ENCODE measurements at places on chromosomes 11 and 22.

DNA sequence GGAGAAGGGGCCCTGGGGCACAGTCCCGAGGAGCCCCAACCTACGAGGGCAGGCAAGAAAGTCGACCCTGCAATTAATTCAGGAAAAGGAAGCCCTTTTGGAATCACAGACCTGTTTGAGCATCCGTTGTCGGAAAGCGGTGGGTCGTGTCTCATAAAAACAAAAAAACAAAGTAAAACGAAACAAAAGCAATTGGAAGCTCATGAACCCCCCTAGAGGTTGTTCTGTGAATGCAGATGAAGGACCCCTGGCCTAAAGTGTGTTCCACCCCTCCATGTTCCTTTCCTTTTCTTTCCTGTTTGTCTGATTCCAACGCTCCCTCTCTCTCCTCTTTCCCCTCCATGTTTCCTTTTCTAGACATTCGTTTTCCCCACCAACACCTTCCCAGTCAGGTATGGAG is 203.7 kb downstream of the GRIK4 start:
- no peak for DNase-seq

GRCh38 chr11:129155745-129156144 is 36.4 kb downstream of the ARHGAP32 start:
- no peak for DNase-seq

- DNase-seq: no peak
These were observed 706.8 kb downstream of the KCNA4 start for GRCh38 chr11:29309992-29310391.

GRCh38 chr11:86416494-86416893 is 41.8 kb downstream of the CCDC81 start:
- DNase-seq: no peak

GRCh38 chr22:46514592-46515207 is 22.7 kb downstream of the CELSR1 start:
- no peak for DNase-seq

DNA sequence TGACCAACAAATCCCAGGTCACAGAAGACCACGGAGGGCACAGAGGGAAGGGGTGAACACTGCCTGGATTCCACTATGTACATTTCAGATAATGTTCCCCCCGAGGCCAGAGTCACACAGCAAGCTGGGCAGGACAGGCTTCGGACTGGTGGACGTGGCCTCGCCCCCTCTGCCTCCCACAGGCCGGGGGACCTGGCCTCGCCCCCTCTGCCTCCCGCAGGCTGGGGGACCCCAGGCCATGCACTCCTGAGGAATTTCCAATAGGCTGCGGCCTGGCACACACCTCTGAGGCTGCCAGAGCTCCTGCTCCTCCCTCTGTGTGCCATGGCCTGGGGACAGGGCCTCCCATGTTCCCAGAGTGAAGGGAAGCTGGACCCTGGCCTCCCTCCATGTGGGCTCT is 1352.8 kb downstream of the BRD1 start:
- no peak for DNase-seq

- DNase-seq: no peak
These were observed 13.3 kb downstream of the RTN3 start for GRCh38 chr11:63694596-63694995.

DNA sequence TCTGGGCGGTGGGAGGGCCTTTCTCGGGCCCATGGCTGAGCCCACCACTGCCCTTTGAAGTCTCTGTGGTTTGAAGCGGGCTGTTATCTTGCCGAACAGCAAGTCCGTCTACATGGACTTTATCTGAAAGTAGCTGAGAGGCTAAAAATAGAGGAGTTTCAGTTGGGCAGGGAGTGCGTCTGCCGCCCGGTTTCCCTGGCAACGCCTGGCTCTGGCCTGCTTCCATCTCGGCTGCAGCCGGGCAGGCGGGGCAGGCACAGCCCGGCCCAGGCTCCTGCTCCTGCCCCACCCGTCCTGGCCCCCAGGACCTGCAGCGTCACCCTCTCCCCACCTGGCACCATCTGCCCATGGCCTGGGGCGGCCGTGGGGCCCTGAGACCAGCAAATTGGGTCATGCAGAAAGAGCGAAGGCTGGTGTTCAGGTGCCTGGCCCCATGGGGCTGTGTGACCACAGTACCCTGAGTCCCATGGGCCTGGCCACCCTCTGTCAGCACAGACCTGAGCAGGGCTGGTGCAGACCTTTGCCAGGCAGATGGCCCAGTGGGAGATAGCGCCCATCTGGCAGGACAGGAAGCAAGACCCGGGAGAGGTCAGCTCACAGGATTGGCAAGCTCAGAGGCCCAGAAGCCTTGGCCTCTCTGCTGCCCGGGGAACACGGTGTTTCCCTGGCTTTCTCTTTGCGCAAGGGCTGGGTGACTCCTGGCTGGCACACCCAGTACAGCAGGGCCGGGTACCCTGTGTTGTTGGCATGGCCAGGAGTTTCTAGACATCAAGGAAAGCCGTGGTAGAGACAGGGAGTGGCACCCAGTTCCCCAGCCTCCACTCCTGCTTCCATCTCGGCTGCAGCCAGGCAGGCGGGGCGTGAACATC is 79.1 kb upstream of the KCNQ1OT1 start:
- peak; percentile 95 for DNase-seq

DNA sequence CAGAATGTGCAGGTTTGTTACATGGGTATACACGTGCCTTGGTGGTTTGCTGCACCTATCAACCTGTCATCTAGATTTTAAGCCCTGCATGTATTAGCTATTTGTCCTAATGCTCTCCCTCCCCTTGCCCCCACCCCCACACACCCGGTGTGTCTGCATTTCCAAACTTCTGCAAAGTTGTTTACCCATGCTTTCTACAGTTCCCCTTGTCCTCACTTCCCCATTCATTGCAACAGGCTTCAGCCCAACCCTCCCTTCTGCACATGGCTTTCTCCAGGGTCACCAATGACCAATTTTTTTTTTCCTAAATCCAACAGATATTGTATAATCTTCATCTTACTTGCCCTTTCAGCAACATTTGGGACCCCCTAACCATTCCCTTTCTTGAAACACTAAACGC is 32.0 kb upstream of the NUP50 start:
- peak; percentile 5 for DNase-seq

GRCh38 chr11:115724666-115725065 is 220.5 kb upstream of the CADM1 start:
- DNase-seq: no peak

GRCh38 chr11:36155124-36155561 is 134.1 kb downstream of the COMMD9 start:
- DNase-seq: no peak

Data from gastrocnemius medialis (tissue), 4 donors.